Epithelial cell of umbilical artery (primary cell): ENCODE measurements at places on chromosomes 7 and 10. TPM values are rescaled to one million over a fixed set of nuclear protein-coding genes. Genes with fewer than 3 reads are reported as not detected.

TRIL gene
- 0.30 and 0.32 TPM in 2 replicates for total RNA-seq

NSUN6 gene
- total RNA-seq, result 4.9 and 6.5 TPM in 2 replicates

ZNF655 gene
- total RNA-seq, result 10.1 and 19.5 TPM in 2 replicates

CCL26 gene
- not detected in 2 replicates for total RNA-seq

PDK4 gene
- total RNA-seq, result 2.9 and 7.9 TPM in 2 replicates

TFEC gene
- total RNA-seq, result 1.7 and 1.9 TPM in 2 replicates

PIP gene
- total RNA-seq, result not detected in 2 replicates

TACR2 gene
- total RNA-seq, result under 0.01 TPM in 1 of 2 replicates, not detected in the other

MMP21 gene
- under 0.01 TPM in 1 of 2 replicates, not detected in the other for total RNA-seq

TNRC18 gene
- total RNA-seq, result 21.8 and 24.6 TPM in 2 replicates

PRKG1 gene
- total RNA-seq, result 1.1 and 1.6 TPM in 2 replicates

TSPAN12 gene
- total RNA-seq, result 14.0 and 16.2 TPM in 2 replicates

TMEM178B gene
- not detected in 2 replicates for total RNA-seq

SPAM1 gene
- not detected in 2 replicates for total RNA-seq

LEP gene
- not detected in 2 replicates for total RNA-seq

OR13A1 gene
- not detected in 2 replicates for total RNA-seq

PNLIPRP2 gene
- not detected in 2 replicates for total RNA-seq

STOX1 gene
- total RNA-seq, result 0.30 and 0.32 TPM in 2 replicates

DRGX gene
- total RNA-seq, result not detected in 2 replicates

KLHDC10 gene
- 19.8 and 33.0 TPM in 2 replicates for total RNA-seq

STARD3NL gene
- 131 and 141 TPM in 2 replicates for total RNA-seq

SKIDA1 gene
- total RNA-seq, result 0.32 and 0.46 TPM in 2 replicates

MALRD1 gene
- under 0.01 TPM in 1 of 2 replicates, not detected in the other for total RNA-seq

LRRC4 gene
- 0.32 and 0.61 TPM in 2 replicates for total RNA-seq

HMX3 gene
- total RNA-seq, result not detected in 2 replicates

ASB15 gene
- not detected in 2 replicates for total RNA-seq

LRRC17 gene
- 106 and 124 TPM in 2 replicates for total RNA-seq

SPDYE5 gene
- not detected in 2 replicates for total RNA-seq

SFRP4 gene
- not detected in 2 replicates for total RNA-seq

ZNF33A gene
- total RNA-seq, result 9.7 and 13.5 TPM in 2 replicates
